NCI-H1417 treated with DMSO at 0.1 percent for 48 hours (cell line): ENCODE measurements at places on chromosomes 2 and 18.

DNA sequence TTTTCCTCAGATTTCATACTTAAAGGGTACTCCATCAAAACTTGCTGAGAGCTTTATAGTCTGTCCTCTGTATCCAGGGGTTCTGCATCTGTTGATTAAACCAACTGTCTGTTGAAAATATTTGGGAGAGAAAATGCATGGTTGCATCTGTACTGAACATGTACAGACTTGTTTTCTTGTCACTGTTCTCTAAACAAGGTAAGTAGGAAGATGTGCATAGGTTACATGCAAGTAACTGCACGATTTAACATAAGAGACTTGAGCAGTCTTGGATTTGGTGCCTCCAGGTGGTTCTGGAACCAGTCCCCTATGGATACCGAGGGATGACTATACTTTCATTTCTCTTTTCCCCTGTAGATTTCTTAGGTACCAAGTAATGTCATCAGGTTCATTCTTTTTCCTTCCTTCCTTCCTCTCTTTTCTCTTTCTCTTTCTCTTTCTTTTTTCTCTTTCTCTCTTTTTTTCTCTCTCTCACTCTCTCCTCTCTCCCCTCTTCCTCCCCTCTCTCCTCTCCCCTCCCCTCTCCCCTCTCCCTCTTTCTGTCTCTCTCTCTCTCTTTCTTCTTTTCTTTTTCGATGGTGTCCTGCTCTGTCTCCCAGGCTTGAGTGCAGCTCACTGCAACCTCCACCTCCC is 23.2 kb downstream of the ADNP2 start:
- no peak for DNase-seq

GRCh38 chr18:29653671-29654215 is 1388.8 kb downstream of the DSC3 start:
- DNase-seq = no peak

DNA sequence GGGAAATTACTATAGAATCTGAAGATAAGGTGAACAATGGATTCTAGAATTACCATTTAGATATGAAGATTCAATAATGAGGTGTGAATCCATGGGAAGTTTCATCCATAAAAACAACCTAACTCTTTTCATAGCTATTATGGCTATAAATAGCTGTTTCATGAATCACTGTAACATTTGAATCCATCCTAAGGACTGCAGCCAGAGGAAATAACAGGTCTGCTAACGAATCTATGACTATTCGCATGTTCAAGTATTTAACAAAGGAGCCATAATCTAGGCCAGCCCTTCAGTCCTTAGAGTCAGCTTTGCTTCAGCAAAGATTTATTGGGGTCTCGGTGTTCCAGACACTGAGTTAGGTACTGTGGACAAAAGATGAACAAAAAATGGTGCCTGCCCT is 87.1 kb downstream of the MYOM1 start:
- no peak for DNase-seq

GRCh38 chr2:233966388-233966787 is 49.2 kb downstream of the TRPM8 start:
- no peak for DNase-seq

- no peak for DNase-seq
Measured at GRCh38 chr2:7773362-7774360, 856.4 kb downstream of the RNF144A start.

GRCh38 chr2:127985735-127986134 is 42.1 kb downstream of the SAP130 start:
- no peak for DNase-seq

DNA sequence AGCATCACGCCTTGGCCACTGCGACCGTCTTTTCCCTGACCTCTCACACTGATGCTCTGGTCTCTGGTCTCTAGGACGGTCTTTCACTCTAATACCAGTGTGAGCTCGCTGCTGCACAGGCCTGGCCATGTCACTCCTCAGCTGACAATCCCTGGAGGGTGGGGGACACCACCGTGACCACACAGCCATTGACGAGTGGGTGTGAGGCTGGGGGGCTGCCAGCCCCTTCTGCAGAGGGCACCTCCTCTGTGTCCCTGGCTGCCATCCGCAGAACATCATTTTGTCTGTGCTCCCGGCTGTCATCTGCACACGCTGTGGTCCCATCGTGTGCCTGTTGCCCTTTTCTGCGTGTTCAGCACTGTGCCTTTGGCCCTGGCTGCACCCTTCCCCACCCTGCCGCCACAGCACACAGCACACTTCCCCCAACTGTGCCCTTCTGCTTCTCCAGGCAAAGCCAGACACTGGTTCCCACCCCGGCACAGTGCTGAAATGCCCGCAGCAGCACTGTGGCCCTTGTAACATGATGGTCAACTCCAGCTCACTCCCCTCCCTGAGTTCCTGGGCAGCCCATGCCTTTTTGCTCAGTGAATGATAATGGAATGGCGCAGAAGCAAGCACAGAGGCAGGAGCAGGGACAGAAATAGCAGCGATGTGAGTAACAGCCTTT is 30.4 kb upstream of the INHBB start:
- no peak for DNase-seq

DNA sequence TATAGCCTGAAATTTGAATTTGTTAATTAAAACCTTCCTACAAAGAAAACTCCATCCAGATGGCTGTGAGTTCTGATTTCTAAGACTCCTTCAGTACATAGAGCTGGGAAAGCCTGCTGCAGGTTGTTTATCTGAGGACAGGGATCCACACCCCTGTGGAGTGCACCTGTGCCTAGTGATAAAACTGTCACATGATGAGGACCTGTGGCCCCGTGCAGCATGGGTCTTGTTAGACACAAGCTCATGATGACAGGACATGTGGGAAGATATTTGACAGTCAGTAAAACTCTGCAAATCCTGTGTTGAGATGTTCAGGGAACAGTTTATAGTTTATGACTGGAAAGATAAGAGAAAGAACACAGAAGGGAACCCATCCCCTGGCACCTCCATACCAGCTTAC is 133.2 kb upstream of the TMEM18 start:
- DNase-seq = no peak

DNA sequence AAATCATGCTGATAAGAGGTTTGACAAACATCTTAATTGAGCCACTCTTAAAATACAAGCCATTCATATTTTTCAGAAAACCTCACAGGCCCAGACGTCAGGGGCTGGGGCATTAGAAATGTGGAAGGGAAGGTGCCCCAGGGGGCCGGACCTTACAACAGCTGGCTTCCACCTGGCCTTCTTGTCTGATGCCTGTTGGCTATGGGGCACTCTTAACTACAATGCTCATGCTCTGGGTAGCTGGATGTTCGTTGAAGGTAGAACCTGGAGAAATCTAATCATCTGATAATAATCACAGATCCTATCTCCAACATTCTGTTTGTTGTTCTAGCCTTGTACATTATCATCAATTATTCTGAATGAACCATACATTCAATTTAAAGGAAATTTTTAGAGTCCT is 156.9 kb upstream of the SOX11 start:
- DNase-seq = no peak

DNA sequence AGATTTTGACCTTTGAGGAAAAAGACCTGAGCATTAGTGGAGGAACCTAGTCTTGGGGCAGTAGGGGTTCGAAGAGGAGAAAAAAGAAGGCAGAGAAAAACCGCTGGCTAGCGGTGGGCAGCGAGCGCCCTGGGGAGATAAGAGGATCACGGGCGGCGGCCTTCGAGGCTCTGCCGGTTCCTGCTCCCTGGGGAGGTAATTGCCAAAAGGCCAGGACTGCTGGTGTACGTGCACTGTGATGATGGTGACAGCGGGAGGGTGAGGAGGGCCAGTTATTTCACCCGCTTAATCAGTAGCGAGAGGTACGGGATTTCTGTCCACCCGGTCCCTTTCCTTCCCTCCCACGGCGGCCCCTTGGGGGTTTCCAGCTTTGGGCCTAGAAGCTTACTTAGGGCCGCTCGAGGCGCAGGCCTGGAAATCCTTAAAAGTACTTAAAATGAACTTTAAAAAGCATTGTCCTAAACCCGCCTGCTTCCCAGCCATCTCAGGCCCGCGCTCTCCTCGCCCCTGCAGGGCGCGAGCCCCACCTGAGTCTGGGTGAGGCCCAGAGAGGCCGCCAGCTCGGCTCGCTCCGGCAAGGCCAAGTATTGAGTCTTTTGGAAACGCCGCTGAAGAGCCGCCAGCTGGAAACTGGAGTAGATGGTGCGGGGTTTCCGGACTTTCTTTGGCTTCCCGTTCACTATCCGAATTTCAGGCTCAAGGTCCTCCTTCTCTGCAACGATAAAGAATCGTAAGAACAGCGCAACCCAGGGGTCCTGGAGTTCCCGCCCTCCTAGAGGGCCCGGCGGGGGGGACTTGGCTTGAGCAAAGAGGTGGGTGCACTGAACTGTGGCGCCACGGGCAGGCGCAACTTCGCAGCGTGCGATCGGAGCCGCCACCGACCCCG is 1.5 kb downstream of the DLX2 start:
- no peak for DNase-seq

GRCh38 chr2:103383541-103383940 is 621.7 kb downstream of the TMEM182 start:
- DNase-seq = no peak

GRCh38 chr2:128613351-128613750 is 294.7 kb upstream of the HS6ST1 start:
- no peak for DNase-seq

GRCh38 chr18:58559427-58560186 is 69.3 kb downstream of the ALPK2 start:
- no peak for DNase-seq

- DNase-seq = no peak
Measured at GRCh38 chr2:184624311-184624710, 26.0 kb downstream of the ZNF804A start.

DNA sequence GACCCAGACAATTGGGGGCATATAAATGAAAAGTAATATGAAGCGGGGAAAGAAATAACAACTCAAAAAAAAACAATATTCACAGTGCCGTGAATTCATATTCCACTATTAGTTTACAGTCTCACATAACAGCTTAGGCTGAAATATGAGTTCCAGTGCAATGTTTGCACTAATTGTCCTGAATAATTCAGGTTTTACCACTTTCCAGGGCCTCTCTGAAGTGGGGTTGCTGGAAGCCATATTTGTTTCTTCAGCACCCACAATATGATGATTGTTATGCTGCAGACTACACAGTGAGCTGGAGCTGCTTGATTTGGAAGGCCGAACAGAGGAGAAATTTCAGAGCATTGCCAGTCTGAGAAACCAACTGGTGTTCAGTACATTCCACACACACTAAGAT is 894.5 kb upstream of the ACVR2A start:
- DNase-seq = no peak

DNA sequence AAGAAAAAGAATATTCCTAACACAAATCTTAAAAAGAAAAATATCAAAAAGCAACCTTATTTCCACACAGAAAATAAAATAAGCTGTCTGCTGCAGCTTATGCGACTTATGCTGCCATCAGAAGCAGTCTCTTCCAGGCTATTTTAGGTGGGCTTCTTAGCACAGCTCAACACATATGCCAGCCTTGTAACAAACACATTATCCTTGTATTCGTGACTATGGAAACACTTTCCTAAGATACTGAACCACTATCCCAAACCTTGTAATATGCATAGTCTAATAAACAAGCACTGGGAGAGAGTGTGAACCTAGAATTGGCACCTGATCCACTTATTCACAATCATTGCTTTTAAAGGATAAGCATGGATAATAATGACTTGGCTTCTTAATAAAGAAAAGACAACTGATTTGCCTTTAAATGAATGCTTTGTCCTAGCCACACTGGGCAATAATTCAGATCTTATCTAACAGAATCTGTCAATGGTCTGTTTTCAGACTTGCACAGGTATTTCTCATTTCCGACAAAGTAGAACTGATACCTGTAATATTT is 40.0 kb upstream of the RNU4ATAC start:
- no peak for DNase-seq

DNA sequence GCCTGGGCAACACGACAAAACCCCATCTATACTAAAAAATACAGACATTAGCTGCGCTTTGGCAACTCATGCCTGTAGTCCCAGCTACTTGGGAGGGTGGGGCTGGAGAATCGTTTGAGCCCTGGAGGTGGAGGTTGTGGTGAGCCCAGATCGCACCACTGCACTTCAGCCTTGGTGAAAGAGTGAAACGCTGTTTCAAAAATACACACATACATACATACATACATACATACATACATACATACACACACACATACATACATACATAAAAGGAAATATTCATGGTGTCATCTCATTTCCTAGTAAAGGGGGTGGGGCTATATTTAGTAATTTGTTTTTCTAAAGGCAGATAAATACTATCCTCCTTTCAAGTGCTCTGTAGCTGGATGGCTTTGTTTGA is 205.1 kb downstream of the PARD3B start:
- no peak for DNase-seq

GRCh38 chr18:26657631-26658581 is 109.6 kb upstream of the KCTD1 start:
- no peak for DNase-seq

DNA sequence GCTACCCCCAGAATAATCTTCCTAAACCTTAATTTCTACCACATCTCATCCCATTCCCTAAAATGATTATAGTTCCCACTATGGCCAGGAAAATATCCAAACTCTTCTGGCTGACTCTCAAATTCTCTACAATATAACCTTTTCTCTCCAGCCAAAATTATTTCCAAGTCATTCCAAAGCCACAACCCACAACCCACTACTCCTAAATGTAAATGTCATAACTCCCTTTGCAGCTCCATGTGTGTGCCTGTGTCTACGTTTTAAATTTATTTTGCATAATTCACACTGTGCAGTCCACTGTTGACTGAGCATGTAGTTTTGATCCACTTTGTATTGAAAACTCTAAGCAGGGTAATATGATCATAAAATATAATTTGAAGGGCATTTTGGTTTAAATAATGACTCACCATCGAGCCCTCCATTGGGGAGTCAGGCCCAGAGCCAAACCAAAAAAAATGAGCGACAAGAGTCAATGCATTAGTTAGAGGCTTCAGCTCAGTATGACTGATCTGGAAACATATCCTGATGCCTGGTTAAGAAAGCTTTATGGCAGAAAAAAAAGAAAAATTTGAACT is 171.0 kb downstream of the AFF3 start:
- DNase-seq = no peak

DNA sequence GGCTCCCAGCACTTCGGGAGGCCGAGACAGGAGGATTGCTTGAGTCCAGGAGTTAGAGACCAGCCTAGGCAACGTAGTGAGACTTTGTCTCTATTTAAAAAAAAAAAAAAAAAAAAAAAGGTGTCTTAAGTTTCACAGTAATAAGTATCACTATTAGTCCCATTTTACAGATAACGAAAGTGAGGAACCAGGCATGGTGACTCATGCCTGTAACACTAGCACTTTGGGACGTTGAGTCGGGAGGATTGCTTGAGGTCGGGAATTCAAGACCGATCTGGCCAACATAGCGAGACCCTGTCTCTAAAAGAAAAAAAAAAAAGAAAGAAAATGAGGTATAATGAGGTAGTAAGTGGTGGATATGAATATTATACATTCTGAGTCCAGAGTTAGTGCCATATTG is 2.5 kb downstream of the KCNJ13 start:
- no peak for DNase-seq

DNA sequence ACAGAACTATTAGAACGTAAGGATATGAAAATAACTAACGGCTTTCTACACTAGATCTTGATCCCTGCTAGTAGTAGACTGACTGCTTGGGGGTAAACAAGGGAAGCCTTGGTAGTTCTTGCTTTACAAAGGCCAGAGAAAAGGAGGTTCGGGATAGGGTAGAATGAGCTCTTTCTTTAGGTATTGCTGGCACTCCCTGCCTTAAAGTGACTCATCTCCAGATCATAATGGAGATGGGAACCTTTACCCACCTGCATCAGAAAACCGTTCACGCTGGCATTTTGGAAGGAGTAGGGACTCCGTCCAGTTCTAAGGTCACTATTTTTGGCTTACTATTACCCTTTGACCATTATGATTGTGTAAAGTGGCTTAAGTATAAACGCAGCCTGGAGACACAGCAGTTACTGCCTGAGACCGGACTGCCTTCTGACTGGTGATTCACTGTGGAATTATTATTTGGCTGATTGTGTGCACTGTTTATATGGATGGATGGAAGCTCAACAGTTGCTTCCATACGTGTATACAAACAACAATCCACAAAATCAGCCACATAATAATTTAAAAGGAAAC is 482.5 kb downstream of the STK39 start:
- no peak for DNase-seq
